ENCODE measurements at places on chromosomes 12 and 14. TPM values are rescaled to one million over a fixed set of nuclear protein-coding genes. Genes with fewer than 3 reads are reported as not detected.

DNA sequence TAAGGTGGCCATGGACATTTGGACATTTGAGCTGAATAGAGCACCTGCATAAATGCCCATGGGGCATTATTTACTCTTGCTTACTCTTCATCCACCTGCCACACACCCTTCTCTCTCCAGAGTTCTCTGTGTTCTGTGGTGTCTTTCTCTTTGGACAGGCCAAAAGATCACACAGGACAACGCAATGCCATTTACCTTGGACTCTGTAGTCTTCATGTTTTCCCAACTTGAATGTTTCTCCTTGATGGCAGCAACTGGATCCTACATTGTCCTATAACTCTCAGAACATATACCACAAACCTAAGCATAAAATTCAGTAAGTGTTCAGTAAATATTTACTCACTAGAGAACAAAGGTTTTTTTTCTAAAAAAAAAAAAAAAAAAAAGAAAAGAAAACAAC, 41.7 kb upstream of the PTHLH start:
- no peak for DNase-seq

Gene ASCL4
- not detected for total RNA-seq

GRCh38 chr14:67429510-67430205, 17.7 kb upstream of the PLEK2 start:
- DNase-seq, result no peak

DNA sequence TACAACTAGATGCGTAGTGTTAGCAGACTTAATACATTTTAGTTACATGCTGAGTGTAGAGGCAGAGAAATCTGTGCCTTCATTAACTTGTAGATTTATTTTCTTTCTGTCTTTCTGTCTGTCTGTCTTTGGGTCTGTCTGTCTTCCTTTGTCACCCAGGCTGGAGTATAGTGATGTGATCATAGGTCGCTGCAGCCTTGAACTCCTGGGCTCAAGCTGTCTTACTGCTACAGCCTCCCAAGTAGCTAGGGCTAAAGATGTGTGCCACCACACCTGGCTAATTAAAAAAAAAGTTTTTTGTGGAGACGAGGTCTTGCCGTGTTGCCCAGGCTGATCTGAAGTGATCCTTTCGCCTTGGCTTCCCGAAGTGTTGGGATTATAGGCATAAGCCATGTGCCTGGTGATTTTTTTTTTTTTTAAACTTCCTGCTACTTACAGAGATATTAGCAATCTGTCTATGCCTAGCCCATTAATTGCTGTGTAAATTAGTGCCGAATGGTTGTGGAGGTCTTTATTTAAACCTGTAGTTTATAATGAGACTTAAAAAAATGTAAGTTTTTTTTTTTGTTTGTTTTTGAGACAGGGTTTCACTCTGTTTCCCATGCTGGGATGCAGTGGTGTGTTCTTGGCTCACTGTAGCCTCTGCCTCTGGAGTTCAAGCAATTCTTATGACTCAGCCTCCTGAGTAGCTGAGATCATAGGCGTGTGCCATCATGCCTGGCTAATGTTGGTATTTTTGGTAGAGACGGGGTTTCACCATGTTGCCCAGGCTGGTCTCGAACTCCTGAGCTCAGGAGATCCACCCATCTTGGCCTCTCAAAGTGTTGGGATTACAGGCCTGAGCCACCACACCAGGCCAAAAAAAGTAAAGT, 22.8 kb downstream of the ERC1 start:
- DNase-seq, result peak; percentile 85

- DNase-seq, result peak; percentile 39
Measured at GRCh38 chr14:49303946-49304516, 282.1 kb downstream of the RPS29 start.

- DNase-seq, result no peak
Measured at GRCh38 chr12:107736914-107737313, 24.0 kb downstream of the PRDM4 start.

Gene RD3L
- total RNA-seq, result not detected

GRCh38 chr12:28586481-28586880, 396.2 kb downstream of the CCDC91 start:
- DNase-seq, result no peak

GRCh38 chr12:115873451-115874082, 403.9 kb downstream of the MED13L start:
- no peak for DNase-seq

DNA sequence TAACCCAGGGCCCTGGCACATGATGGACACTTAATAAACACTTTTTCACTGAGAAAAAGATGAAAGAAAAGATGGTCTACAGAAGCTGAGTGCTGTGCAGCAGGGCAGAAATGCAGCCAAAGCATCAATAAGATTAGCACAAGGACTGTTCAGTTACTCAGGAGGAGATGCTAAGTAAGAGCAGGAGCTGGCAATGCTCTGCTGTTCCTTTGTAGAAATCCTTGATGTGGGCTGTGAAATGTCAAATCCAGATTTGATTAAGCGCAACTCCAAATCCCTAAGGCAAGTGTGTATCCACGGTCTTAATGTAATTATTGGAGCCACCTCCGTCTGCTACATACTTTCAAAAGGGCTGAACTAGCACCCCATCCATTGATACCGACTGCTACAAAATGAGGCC, 151.8 kb upstream of the BTG1 start:
- no peak for DNase-seq

GRCh38 chr12:5439788-5440300, 7.9 kb downstream of the NTF3 start:
- DNase-seq, result no peak

DNA sequence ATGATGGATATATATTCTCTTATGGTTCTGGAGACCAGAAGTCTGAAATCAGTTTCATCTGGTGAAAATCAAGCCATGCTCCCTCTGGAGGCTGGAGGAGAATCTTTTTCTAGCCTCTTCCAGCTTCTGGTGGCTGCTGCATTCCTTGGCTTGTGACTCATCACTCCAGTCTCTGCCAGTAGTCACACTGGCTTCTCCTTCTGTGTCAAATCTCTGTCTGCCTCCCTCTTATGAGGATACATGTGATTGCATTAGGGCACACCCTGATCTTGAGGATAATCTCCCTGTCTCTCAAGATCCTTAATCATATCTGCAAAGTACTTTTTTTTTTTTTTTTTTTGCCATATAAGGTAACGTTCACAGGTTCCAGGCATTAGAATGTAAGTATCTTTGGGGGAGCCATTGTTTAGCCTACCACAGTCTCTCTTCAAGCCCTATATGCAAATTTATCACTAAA, 17.7 kb downstream of the DNAL1 start:
- peak; percentile 95 for DNase-seq

DNA sequence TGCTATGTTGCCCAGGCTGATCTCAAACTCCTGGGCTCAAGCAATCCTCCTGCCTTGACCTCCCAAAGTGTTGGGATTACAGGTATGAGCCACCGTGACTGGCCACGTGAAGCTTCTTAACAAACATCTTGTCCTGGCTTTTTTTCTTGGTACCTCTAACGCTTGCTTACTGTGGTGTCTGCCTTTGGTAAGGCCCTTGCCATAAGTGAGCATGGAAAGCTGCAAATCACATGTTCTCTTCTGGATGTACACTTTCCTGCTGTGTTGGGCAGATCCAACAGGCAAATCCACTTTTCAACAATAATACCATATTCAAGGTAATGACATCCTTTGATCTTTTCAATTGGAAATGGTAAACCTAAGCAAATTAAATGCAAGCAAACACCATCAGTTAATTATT, 54.6 kb downstream of the ARF6 start:
- DNase-seq, result no peak

Gene PLEKHG7
- not detected for total RNA-seq

Gene NTF3
- total RNA-seq, result 1.5 TPM

Gene TAS2R20
- total RNA-seq, result 2.1 TPM

Gene DPPA3
- total RNA-seq, result not detected

GRCh38 chr12:71636704-71637115, 26.9 kb downstream of the ZFC3H1 start:
- DNase-seq, result peak; percentile 62

Gene B4GALNT1
- 0.51 TPM for total RNA-seq

DNA sequence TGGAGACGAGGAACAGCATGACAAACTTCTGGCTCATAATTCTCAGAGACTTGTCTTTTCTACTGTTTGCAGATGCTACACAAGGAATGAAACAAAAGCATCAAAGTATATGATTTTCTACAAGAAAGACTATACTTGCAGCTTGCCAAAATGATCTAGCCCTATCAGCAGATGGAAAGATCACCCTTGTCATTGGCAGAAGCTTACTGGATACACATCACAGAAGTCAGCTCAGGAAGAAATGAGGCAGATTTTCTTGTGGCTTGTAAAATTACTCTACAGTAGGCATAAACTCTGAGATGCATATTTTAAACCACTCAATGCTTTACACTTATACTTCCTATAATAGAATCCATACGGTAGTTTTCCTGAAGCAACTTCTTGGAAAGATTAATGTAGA, 20.6 kb downstream of the E2F7 start:
- no peak for DNase-seq

GRCh38 chr12:103947871-103948555, 17.7 kb upstream of the TDG start:
- DNase-seq, result no peak

Gene CDH24
- 5.6 TPM for total RNA-seq

- no peak for DNase-seq
Measured at GRCh38 chr14:97854918-97855317, 1057.7 kb downstream of the VRK1 start.

DNA sequence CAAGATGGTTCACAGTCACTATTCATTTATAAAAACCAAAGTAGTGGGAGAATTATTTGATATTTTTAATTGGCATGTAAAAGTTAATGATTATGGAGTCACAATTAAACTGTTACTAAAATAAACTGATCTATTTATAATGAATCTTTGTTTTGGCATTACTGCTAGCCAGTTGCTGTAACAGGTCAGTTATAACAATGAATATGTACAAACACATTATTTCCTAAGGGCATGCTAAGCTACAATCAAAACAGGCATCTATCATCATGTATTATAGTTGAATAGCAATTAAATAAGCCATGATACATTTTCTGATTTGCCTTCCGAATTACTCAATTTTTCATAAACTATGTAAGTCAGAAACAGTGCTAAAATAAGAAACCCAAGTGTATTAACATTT, 518.3 kb downstream of the SLC16A7 start:
- no peak for DNase-seq

GRCh38 chr12:131509701-131510100, 201.2 kb upstream of the SFSWAP start:
- DNase-seq, result no peak

- peak; percentile 92 for DNase-seq
Measured at GRCh38 chr14:99574099-99574880, 29.7 kb downstream of the CCDC85C start.

DNA sequence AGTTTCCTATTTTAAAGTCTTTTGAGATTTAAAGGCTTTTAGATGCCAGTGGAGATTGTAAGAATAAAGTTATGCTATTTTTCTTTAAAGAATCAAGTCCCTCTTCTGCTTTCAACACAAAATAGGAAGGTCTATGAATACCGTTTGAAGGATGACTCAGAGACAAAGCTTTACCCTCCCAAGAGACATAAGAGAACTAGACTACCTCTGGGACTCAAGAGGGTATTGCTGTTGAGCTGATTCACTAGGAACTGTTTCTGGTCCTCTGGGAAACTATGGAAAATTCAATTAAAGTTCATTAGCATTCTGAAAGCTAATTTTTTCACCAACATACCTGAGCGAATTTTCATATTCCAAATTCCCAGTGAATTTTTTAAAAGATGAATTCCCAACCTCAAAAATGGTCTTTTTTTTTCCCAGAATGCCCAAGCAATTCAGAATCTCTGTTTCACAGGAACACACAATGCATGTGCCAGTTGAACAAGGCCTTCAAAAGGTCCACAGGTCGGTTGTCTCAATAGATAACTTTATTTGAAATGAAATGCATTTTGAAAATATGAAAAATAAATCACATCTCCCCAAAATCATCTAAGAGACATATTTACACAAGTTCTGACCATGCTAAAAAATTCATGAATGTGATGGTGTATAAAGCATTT, 6.5 kb downstream of the PHLDA1 start:
- DNase-seq, result peak; percentile 87

DNA sequence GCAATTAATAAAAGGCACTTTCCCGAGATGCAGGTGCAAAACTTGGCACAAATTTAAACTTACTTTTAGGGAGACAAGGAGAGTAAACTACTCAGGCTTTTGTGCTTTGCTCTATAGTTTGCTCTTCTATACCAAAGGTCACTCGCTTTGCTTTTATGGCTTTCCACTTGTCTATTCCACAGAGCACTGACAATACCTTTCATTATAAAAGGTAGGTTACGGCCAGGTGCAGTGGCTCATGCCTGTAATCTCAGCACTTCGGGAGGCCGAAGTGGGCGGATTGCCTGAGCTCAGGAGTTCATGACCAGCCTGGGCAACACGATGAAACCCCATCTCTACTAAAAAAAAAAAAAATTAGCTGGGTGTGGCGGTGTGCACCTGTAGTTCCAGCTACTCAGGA, 32.9 kb downstream of the ALKBH1 start:
- no peak for DNase-seq

GRCh38 chr14:53161758-53162435, 8.8 kb upstream of the DDHD1 start:
- DNase-seq, result no peak

DNA sequence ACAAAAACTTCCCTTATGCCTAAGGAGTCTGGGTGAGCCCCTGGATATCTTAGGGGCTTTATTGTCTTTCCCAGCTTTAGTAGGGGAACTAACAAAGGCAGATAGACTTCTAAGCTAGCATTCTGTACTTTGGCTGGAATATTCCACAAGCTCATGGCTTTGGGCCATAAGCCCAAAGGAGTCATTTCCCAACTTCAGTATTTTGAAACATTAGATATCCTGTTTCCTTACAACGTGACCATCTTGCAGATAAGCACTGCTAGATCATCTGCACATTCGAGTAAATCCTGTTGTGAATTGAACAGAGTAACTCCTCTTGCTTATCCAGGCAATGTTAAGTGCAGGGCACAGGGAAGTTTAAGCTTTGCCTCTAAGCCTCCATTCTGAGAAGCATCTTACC, 70.6 kb upstream of the ACTN1 start:
- DNase-seq, result peak; percentile 91

Gene FZD10
- not detected for total RNA-seq

DNA sequence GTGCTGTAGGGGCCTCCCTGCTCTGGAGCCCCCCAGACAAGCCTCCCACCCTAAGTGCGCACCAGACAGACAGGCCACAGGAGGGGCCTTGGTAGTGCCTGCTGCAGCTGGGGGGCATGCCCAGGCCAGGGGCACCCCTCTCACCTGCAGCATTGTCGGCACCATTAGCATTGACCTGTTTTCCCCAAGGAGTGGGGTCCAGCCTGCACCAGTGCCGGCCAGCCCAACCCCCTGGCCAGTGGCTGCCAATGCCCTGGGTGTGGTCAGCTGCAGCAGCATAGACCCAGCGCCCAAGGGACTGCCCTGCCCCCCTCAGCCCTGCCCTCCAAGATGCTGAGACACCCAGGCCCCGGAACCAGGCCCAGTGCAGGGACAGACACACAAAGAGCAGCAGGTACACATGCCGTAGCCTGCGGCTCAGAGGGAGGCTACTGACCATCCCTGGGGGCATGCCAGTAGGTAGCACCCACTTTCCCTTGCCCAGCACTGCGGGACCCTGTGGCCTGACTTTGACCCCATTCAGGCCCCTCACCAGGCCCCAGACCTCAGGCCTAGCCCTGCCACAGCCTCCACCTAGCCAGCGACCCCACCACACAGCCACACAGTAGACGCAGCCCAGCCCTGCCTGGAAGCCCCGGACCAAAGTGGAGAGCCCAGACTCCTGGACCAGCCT, 1.0 kb downstream of the AHNAK2 start:
- no peak for DNase-seq

Gene RABGGTA
- total RNA-seq, result 21.0 TPM

Data from fibroblast of lung (primary cell).